ENCODE measurements at places on chromosomes 6 and 20.

DNA sequence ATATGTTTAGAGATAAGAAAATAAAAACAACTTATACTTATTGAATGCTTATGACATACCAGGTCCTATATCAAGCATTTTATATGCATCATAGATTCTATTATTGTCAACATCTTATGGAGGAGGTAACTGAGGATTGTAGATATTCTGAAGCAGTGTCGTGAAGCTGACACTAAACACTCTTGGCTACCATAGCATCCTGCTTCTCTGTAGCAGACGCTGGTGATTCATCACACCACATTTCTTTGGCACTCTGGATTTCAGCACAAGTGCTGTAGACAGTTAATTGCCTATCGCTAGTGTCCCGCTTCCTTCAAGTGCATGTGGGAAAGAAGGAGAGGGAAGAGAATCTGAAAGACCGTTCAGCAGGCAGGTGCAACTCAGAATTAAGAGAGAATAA lies 317.1 kb downstream of the PLCB1 start:
- DNase-seq, result peak; percentile 71

DNA sequence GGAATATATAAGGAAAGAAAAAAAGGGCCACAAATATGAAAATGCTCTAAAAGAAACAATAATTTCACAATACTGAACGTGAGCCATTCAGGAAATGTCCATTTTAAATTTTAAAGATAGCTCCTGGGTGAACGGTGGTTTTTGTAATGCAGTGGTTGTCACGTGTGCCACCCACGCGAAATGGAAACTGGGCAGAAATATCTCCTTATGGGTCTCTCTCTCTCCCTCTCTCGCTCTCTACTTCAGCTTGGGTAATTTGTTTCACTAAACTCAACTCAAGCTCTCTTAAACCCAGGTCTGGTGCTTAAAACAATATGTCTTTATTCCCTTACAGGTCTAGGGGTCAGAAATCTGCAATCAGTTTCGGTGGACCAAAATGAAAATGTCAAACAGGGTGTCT lies 150.8 kb downstream of the OR2B2 start:
- DNase-seq, result peak; percentile 10

GRCh38 chr6:168385858-168386735 lies 54.9 kb upstream of the SMOC2 start:
- DNase-seq, result no peak

DNA sequence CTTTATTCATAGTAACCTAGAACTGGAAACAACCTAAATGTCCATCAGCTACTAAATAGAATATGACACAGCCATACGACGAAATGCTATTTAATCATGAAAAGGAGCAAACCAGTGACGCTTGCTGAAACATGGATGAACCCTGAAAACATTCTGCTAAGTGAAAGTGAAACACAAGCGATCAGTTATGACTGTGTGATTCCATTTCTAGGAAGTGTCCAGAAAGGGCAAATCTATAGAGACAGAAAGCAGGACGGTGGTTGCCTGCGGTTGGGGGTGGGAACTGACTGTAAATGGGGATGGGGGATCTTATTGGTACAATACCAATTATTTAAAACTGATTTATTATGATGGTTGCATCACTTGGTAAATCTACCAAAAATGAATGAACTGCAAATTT lies 126.8 kb downstream of the IPCEF1 start:
- peak; percentile 10 for DNase-seq

DNA sequence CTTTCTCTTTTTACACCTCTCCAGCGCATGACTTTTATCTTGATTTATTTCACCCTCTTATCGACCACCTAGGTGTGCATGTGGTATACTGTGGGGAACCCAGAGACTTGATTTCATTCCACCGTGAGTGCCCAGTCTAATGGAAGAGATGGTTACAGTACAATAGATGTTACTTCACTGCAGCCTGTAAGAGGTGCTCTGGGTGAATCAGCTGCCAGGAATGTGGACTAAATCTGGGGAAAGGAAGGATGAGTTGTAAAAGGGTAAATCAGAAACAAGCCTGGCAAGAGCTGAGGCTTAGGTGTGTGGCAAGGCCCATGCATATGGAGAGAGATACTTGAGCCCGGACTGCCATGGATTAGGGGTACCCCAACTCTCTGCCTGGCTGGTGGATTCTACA lies 7.4 kb downstream of the STK35 start:
- DNase-seq, result peak; percentile 80

GRCh38 chr20:21559305-21559704 lies 45.4 kb upstream of the NKX2-2 start:
- no peak for DNase-seq

- DNase-seq, result no peak
Measured at GRCh38 chr6:142647449-142648035, 297.4 kb downstream of the HIVEP2 start.

GRCh38 chr20:51165131-51165530 lies 142.2 kb upstream of the KCNG1 start:
- no peak for DNase-seq

DNA sequence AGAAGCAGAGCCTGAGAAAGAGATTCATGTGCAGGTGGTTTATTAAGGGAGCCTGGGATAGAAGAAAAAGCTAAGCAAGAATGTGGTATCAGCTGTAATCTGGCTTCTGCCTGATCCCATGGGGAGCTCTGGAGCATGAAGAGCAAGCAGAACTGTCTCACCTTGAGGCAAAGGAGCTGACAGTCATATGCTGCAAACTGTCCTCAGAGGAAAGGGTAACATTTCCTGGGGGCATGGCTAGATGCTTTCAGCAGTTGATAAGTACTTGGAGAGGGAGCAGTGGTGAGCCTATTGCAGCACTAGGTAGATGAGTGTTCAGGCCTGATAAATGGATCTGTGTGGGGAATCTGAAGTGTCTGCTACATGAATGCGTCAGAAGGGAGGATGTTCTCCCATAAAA lies 621.5 kb upstream of the BTBD3 start:
- no peak for DNase-seq

DNA sequence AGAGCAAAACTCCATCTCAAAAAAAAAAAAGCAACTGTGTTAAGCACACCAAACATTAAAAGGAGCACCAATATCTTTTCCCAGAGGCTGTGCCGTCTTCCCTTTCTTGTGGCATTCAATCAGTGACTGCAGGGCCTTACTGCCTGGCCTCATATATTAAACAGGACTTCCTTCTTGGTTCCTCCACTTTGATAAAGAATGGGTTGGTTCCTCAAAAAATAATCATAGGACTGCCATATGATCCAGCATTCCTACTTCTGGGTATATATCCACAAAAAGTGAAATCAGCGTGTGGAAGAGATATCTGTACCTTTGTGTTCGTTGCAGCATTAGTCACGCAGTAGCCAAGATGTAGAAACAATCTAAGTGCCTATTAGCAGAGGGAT lies 40.3 kb upstream of the GFOD1 start:
- no peak for DNase-seq

DNA sequence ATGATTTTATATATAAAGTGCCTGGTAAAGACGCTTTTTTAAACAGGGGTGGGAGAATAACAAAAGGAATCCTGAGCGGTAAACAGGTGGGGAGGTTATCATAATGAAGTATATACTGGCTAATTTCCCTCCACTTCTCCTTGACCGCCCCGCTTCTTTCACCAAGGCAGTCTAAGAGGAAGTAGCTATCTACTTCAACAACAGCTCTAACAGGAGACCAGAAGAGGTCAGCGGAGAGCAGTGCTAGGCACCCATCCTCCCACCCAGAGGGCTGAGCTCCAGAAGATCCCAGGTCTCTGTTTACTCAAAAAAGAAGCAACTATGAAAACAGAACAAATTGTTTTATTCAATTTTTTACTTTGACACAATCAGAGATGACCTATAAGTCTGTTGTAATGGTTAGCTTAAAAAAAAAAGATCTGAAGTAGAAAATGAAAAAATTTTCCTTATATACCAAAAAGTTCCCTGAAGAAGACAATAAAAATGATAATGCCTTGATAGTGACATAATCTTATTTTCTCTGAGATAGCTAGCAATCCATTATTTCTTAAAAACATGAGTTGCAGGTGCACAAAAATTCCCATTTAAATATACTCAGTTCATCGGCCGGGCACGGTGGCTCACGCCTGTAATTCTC lies 141.1 kb downstream of the PDSS2 start:
- DNase-seq, result peak; percentile 50

DNA sequence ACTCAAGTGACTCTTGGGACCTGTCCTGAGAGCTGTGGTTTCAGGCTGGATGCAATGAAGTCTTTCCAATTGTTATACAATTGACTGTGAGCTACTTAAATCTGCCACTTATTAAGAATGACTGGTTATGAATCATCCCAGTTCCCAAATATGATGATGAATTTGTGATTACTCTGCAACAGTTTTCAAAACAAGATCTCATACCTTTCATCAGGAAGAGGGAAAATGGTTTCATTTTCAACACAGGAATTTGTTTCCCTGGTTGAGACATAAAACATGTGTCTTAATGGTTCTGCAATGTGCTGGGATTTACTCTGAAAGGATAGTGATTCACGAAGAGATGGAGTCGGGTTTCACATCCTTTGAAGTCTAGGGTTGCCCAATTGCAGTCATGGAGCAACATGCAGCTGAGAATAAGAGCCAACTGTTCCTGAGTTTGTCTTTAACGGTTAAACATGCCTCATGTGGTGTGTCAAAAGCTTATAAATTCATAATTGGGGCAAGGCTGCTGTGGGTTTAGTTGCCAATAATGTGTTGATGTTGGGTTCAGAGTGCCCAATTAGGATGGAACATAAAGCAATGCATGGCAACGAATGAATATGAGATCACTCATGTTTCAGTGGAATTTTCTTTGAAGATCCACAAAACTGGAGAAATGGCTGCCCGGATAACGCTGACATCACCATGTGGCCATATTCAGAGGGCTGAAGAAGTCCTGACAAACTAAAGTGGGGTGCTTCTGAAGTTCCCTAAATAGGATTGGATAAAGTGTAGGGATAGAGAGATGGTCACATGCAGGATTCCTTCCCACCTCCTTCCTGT lies 41.0 kb downstream of the CYP24A1 start:
- DNase-seq, result peak; percentile 99

- DNase-seq, result peak; percentile 49
Measured at GRCh38 chr6:26044140-26045064, 42.8 kb upstream of the HFE start.

- peak; percentile 15 for DNase-seq
Measured at GRCh38 chr6:115740907-115741306, 319.8 kb downstream of the FRK start.

DNA sequence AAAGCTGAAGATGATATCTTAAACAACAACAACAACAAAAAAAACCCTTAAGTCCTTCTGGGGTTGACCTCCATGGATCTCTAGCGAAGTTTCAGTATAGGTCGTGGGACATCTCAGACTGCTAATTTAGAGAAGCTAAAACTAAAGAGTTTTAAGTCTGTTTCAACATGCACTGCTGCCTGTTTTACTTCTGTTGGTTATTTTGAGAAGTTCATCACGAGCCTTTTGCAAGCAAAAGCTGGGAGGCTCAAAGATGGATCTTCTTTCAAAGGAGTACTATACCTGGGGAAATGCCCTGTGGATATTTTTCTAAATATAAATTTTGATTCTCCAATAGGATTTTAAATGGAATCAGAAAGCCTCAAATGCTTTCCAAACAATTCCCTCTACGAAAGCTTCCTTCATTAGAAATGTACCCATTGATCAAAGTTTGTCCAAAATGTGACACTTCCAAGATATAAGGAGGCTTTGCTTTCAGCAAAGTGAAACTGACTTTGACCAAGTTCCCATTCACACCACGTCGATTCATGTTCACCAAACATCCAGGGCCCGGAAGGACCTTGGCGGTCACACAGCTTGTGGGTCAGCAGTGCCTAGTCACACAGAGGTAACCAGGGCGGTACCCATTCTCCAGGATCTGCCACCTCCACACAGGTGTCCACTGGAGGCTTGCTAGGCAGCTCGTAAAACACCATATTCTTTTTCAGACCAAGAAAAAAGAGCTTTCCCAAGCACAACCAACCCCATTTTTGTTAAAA lies 94.7 kb upstream of the QKI start:
- no peak for DNase-seq

DNA sequence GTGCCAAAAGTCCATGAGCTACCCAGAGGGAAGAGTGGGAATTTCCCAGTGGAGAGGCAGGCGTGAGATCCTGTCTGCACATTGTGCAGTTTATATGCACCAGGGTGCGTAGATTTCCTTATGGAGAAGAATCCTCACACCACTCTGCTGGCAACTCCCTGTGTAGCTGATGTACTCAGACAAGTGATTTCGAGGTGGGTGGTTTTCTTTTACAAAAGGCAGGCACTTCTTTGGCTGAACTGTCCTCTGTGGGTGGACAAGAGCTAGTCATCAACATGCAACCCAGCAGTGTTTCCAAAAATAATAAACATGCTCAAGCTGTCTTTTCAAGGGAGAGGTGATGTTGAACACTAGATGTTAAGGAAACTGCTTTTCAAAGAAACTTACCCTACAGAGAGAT lies 121.7 kb upstream of the NXT1 start:
- peak; percentile 92 for DNase-seq

DNA sequence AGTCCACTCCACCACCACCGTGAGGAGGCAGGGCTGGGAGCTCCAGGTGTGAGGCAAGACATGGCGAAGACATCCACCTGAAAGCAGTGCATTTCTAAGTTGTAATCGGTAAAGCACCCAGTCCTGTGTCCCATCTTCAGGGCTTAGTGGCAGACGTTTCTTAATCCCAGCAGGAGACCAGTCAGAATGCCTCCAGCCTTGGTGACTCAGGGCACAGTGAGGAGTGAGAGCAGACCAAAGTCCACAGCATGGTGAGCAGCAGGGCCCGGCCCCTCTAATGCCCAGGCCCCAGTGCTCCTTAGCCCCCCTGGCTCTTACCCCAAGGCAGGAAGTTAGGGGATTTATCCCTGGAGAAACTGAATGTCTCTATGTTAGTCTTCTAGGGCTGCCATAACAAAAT lies 183.9 kb downstream of the SYNDIG1 start:
- DNase-seq, result peak; percentile 83

- no peak for DNase-seq
Measured at GRCh38 chr6:12974551-12974950, 258.0 kb downstream of the PHACTR1 start.

DNA sequence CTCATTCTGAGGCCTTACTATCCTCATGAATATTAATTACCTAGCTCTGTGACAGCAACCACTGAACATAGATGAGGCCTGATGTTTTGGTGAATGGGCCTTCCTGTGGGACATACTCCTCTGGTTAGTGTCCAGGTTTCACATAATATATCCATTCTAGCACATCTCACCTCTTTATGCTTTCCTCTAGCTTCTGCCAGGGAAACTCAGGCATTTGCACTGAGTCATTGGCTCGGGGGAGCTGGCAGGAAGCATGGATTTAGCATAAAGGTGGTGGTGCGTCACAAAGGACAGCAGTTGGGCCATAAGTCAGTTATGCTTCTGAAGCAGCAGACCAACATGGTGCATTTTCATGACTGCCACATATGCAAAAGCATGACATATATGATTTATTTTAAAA lies 37.5 kb upstream of the TMEM170B start:
- DNase-seq, result peak; percentile 79

GRCh38 chr20:58986968-58987517 lies 6.0 kb downstream of the NELFCD start:
- DNase-seq, result no peak

Measured in RPMI7951 (cell line).